ENCODE measurements at places on chromosomes 3 and 15.

DNA sequence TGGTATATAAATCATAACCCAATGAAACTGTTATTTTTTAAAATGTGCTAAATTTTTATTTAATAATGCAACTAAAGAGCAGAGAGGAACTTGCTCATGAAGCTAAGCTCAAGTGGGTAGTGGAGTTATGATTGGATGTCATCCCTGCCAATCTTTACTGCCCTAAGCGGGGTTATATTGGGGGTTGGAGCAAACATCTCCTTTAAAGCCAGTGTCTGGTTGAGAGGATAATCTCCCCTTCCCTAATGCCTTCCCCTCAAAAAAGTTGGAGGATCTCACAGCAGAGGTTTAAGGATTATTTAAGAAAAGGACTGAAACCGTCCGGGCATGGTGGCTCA, 32.1 kb upstream of the CLASP2 start:
- DNase-seq, result no peak

DNA sequence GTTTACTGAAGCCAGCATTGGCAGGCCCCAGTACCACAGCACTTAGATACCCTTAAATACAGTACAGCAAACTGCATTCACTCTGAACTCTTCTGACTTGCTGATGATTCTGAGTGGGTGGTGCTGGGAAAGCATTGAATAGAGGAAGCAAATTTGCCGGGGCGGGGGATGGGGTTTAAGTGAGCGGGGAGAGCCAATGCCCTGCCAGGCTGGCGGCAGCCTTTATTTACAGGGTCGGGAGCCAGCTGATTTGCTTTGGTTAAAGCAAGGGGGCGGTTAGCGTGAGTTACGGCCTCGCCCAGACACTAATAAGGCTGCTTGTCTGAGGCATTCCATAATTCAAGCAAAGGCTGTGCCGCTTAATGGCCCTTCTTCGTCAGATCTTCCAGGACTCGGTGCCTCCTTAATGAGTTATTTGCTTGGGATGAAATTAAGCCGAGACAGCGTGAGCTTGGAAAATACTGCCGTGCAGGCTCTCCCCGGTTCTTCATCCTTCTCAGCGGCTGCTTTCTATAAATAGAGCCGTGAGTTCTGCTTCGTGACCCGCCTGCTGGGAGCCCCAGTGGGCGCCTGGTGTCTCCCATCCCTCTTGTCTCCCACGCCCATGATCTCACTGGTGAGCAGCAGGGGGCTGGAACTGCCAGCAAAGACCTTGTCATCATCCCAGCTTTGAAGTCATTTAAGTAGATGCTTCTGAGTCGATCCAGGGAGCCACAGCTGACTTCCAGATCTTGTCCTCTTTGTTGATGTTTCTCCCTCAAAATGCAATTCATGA, 25.8 kb downstream of the SPSB4 start:
- no peak for DNase-seq

GRCh38 chr3:193946945-193947344, 189.0 kb upstream of the HES1 start:
- no peak for DNase-seq

- no peak for DNase-seq
These were observed 567 bp downstream of the TICRR start for GRCh38 chr15:89575656-89576416.

DNA sequence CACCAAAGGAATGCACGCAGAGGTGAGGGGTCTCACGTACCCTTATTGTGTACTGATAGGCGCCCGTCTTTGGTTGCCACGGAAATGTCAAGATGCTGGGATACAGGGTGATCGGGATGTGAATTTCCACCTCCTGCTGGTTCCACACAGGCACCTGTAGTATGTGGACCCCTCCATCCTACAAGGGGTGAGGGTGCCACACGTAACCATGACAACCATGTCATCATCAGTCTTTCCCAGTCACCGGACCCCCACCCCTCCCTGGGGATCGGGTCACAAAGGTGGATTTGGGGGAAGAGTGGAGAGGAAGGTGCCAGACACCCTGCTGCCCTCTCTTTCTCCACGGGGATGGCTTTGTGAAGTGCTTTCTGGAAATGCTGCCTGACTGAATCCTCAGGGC, 44.7 kb downstream of the NUP210 start:
- DNase-seq, result no peak

Data from CD8-positive, alpha-beta T cell (primary cell).